ENCODE measurements at places on chromosomes 3 and 15.

DNA sequence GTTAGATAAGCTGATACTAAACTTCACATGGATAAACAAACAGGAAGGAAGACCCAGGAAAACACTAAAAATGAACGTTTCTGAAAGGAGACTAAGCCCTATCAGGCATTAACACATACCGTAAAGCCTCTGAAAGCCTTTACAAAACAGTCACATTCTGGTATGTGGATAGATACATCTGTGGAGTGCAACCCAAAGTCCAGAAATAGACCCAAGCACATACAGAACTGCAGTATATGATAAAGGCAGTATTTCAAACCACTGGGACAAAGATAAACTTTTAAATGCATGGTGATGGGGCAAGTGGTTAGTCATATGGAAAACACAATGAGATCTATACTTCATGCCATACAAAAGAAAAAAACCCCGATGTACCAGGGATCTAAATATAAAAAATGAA, 26.0 kb downstream of the DCBLD2 start:
- DNase-seq = no peak

- DNase-seq = no peak
Measured at GRCh38 chr3:62119139-62119538, 254.2 kb downstream of the FEZF2 start.

DNA sequence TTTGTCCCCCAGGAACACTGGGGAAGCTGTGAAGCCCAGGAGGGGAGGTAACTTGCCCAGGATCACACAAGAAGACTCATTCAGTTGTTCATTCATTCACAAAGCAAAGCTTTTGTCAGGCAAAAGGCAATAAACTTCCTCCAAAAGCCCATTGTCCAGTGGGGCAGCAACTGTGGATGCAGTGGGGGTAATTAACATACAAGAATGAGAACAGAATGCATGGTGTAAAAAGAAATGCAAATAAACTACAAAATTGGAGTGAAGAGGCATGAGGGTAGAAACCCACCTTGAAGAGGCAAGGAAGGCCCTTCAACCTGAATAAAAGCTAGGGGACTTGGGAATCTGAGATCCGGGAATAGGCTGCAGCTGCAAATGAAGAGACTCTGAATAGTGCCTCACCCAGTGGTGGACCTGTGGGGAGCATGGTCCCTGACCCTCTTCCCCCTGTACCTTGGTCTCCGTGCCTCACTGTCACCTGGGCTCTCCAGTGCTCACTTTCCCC, 363.6 kb downstream of the CLSTN2 start:
- no peak for DNase-seq

DNA sequence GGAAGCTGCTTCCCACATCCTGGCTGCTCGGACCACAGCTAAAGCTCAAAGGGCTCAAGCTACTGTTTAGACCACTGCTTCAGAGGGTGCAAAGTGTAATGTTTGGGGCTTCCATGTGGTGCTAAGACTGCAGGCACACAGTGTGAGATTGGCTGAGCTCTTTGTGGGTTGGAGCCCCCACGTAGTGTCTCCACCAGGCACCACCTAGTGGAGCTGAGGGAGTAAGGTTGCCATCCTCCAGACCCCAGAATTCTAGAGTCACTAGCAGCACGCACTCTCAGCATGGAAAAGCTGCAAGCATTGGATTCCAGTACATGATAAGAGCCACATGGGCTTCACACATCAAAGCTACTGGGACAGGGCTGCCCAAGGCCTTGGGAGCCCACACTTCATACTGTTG, 9.3 kb downstream of the MKRN3 start:
- DNase-seq = no peak

- DNase-seq = no peak
Measured at GRCh38 chr3:175590745-175591144, 731.6 kb downstream of the NAALADL2 start.

- no peak for DNase-seq
Measured at GRCh38 chr3:52374173-52374572, 58.1 kb downstream of the DNAH1 start.

DNA sequence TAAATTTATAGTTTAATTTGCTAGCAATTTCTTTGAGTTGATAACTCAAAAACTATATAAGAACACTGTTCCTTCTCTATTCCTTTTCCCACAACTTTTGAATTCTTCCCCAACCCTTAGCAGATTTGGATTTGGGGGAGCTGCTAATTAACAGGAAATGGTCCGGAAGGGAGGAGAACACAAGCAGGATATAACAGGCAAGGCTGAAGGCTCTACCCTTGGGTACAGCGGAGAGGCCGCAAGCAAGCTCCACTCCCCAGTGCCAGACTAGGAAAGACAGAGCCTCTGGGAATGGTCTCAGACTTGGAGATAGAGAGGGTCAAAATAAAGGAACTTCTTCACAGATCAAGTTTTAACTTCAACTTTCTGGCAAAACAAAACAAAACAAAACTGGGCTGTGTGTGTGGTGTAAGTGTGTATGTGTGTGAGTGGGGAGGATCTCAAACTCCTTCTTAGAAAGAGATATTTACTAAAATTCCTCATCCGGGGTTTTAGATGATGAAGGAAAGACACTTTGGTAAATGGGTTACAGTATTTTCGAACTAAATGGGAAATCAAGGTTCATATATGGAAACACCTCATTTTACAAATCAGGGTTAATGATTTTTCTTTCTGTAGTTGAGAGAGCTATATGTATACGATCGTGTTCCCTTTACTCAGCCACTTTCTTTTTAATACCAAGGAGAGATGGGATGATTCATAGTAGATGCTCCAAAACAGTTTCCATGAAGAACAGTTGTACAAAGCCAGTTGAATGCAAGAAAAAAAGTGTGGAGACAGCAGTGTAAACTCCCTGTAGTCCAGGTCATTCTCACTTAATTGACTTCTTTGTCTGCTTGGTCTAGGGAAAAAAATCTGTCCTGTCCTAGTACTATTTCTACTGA, 161.1 kb downstream of the TP63 start:
- DNase-seq = no peak
